ENCODE measurements at places on chromosomes 13 and 19.
A peak's percentile ranks its signal among the peaks of the same experiment; 100 is the strongest.

GRCh38 chr13:112171570-112171965 is 104.6 kb downstream of the SOX1 start:
- no peak for DNase-seq

DNA sequence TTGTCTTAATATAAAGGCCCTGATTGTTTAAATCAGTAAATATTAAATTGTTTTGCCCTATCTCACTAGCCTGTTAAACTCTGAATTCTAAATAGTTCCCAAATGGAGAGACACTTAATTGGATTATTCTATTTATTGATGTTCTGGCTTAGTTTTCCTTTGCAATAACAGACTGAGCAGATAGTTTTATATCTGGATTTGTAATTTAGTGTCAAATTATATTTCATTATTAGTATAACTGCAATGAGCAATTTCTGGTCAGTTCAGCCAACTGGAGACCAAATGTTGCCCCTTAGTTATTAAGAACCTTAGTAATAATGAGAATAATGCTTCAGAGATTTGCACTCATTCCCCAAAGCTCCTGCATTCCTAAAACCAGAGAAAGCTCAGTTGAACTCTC is 10.1 kb downstream of the FAM124A start:
- DNase-seq, result no peak

DNA sequence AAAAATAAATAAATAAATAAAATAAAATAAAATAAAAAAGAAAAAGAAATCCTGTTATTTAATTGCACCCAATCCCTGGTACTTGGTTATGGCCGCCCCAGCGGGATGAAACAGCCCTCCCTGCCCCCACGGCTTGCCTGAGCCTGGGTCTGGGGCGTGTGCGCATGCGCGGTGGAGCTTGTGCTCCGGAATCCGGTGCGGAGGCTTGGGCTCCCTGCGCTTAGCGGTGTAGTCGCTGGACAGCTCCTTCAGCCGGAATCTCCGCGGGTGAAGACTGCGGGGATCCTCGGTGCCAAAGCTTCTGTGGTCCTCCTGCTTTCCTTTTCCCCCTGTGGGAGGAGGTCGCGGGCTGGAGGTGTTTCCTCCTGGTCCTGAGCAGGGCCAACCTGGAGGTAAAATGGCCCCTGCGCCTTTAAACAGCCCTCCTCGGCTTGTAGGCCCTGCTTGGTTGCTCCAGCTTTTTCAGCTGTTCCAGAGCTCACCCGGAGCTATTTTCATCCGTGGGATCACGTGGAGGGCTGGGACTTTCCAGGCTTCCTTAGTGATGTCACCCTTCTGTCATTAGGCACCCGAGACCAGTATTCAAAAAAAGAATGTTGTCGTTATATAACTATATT is at the start of gene PLA2G4C:
Gene PLA2G4C, minus strand, starts transcription at position 468 of the 617 bp plus-strand sequence. CDS start 4,288 bp downstream, outside the sequence.
- DNase-seq, result peak; percentile 86

GRCh38 chr13:46830405-46831005 is 33.5 kb upstream of the ESD start:
- no peak for DNase-seq

GRCh38 chr13:50941146-50941545 is 31.6 kb downstream of the RNASEH2B start:
- no peak for DNase-seq

DNA sequence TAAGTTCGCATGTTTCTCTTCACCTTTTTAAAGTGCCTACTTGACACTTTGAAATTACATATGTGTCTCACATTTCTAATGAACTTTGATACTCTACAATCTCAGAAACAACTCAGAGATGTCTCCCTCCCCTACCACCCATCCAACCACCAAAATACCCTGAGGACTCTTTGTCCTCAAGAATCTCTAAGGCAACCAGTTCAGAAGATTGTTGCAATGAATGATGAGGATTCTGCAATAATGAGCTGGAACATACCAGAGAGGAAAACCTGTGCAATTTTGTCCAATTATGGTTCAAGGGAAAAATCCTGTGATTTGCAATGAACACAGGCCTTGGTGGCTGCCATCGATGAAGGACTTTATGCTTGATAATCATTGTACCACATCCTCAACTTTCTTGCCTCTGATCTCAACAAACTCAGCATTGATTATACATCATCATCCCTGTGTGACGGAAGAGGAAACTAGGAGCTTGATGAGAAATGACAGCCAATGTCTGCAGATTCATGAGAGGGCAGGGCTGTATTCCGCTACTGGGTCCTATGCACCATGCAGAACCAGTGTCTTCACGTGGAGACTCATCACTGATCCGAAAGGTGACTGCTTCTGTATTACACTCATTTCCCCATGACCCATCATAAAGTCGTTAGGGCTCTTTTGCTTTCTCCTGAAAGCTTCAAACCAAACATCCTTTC is 1.1 kb downstream of the FPR1 start:
- DNase-seq, result no peak

- DNase-seq, result no peak
Observed at GRCh38 chr19:19399733-19400433, 5.6 kb upstream of the GATAD2A start.

GRCh38 chr19:39412867-39413271 is 400 bp downstream of the PLEKHG2 start:
- no peak for DNase-seq

- DNase-seq, result peak; percentile 55
Observed at GRCh38 chr13:20492641-20493040, 33.0 kb downstream of the CRYL1 start.

DNA sequence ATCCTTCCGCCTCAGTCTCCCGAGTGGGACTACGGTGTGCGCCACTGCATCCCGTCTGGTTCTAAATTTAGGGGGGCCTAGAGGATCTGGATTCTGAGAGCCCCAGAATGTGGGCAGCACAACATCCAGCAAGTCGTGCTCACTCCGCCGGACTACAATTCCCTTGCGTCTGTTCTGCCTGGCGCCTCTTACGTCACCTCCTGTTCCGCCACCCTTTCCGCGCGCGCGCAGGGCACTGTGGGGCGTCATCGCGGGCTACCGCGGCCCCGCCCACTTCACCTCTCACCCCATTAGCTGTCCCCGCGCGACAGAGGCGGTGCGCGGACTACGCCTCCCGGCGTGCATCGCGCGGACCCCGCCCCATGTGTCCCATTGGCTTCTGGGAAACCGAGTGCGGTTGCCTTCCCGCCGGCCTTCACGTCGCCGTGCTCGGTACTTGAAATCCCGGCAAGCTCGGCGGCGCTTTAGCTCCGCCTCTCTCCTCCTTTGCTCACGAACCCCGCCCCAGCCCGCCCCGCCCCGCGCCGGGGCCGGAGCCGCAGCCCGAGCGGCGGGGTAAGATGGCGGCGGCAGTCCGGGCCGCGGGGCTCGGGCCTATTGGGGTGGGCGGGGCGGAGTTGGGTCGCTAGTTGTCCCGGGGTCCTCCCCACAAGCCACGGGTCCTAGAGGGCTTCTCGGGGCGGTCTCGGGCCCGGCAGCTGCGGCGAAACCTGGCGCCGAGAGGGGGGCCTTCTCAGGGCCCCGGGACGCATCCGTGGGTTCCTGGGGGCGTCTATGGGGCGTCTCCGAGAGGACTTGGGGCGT is at the start of gene SCAF1:
Gene SCAF1, plus strand, starts transcription at position 522 of the 804 bp plus-strand sequence. CDS start 2,818 bp downstream, outside the sequence.
- DNase-seq, result peak; percentile 100

DNA sequence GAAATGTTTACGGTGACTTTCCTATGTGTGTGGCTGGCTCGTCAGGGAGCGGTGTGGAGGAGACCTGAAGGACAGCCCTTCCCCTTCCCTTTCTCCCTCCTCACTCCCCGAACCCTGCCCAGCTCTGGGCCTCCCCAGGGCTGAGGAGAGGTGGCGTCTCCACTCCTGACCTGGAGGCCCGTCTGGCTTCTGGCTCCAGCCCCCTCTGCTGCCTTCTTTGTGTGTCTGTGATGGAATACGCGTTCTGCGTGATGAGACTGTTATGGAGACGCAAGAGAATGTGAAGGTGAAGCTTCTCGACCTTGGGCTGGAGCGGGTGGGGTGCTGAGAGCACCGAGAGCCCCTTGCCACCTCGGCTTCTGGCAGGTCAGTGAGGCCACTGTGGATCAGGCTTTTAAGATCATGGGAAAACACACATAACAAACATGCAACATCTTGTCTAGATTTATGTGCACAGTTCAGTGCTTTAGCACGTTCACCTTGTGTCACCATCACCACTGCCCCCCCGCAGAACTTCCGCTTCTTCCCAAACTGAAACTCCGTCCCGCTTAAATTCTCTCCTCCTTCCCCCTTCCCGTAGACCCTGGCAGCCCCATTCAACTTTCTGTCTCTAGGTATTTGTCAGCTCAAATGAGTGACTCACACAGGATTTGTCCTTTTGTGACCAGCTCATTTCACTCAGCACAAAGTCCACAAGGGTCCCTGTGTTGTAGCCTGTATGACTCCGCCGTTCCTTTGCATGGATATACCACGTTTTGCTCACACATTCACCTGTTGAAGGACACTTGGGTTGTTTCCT is 24.7 kb downstream of the ATP11A start:
- no peak for DNase-seq

DNA sequence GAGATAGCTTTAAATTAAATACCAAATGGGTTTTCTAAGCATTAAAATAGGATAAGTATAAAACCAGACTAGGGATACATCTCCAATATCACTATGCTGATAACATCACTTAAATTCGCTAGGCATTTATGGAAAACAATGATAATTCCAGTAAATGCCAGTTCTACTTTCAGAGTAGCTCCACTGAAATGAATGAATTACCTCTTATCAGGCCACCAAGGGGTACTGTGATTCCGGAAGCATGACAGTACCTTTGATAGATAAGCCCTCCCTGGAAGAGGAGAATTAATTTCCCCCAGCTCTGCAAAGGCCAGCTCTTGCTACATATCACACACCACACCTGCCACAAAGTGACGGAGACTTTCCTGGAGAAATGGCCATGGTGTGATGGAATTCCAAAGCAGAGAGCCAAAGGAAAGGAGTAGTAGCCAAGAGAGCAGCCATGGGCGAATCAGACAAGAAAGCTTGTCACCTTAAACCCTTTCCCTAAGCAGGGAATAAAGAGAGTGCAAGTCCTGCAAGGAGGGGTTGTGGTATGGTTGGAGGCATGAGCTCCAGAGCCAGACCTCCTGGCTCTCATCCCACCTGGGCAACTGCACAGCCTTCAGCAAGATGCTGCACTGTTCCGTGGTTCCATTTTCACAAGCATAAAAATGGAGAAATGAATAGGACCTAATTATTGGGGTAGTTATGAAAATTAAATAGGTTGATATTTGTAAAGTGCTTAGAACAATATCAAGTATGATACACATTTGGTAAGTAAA is 423.1 kb downstream of the FGF14 start:
- DNase-seq, result no peak

- peak; percentile 29 for DNase-seq
Observed at GRCh38 chr13:27131906-27132305, 39.7 kb downstream of the USP12 start.

- DNase-seq, result peak; percentile 72
Observed at GRCh38 chr13:73158851-73159250, 100.0 kb downstream of the KLF5 start.

- no peak for DNase-seq
Observed at GRCh38 chr13:31029102-31029501, 96.6 kb downstream of the TEX26 start.

GRCh38 chr13:113771709-113772331 is 12.8 kb downstream of the TMEM255B start:
- DNase-seq, result peak; percentile 52

GRCh38 chr13:46339035-46339666 is 47.9 kb downstream of the RUBCNL start:
- peak; percentile 55 for DNase-seq

DNA sequence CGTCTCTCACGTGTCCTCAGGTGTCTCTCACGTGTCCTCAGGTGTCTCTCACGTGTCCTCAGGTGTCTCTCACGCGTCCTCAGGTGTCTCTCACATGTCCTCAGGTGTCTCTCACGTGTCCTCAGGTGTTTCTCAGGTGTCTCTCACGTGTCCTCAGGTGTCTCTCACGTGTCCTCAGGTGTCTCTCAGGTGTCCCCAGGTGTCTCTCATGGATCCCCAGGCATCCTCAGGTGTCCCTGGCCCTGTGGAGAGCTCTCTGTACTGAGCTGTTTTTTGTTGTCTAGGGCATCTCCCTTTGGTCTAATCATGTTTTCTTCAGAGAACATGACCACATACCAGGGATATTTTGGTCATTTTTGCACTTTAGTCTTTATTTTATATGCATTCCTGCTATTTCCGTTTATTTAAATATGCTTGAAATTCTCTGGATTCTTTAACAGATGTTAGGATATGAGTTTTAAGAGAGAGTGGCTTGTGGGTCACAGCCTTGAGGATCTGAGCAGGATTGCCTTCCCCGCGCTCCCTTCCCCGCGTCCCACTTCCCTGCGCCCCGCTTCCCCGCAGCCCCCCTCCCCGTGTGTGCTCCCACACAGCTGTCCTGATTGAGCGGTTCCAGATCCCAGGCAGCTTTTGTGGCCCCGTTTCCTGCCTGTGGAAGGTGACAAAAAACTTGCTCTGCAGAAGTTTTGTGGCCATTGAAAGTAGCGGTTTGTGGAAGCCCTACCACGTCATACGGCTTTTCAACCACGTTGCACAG is 31.9 kb downstream of the ATP4B start:
- no peak for DNase-seq

DNA sequence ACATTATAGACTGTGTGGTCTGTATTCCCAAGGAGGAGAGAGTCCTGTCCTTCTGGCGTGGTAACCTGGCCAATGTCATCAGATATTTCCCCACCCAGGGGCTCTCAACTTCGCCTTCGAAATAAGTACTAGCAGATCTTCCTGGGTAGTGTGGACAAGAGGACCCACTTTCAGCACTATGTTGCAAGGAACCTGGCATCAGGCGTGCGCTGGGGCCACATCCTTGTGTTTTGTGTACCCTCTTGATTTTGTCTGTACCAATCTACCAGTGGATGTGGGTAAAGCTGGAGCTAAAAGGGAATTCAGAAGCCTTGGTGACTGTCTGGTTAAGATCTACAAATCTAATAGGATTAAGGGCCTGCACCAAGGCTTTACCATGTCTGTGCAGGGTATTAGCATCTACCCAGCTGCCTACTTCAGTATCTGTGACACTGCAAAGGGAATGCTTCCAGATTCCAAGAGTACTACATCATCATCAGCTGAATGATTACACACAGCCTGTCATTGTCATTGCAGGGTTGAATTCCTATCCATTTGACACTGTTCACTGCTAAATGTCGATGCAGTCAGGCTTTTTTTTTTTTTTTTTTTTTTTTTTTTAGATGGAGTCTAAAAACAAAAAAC is 148.0 kb downstream of the PRR20E start:
- no peak for DNase-seq

- no peak for DNase-seq
Observed at GRCh38 chr19:43447655-43448054, 17.8 kb downstream of the LYPD3 start.

- no peak for DNase-seq
Observed at GRCh38 chr13:98327371-98328270, 150.6 kb upstream of the RNF113B start.

- peak; percentile 81 for DNase-seq
Observed at GRCh38 chr13:39245688-39246087, 207.4 kb downstream of the NHLRC3 start.

DNA sequence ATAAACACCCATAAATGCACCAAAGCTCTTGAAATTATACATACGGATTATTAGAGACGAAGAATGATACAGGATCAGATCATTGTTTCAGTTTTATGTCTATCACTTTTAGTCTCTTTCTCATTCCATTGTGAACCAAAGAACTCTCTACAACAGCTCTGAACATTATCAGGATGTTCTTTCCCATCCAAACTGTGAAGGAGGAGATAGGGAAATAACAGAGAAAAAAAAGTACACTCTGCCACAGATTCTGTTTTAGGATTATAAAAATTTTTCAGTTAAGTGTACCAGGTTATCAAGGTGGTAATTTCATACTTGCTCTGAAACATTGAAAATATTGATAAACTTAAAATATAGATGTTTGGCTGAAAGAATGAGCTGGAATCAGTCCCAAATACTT is 270.9 kb downstream of the MZT1 start:
- DNase-seq, result no peak

GRCh38 chr19:13844130-13844631 is 32.8 kb upstream of the NANOS3 start:
- DNase-seq, result peak; percentile 99

- DNase-seq, result no peak
Observed at GRCh38 chr13:45545686-45546409, 69.7 kb downstream of the ERICH6B start.

Data from epithelial cell of esophagus (primary cell).